ENCODE measurements at places on chromosomes 1 and 21. TPM values are rescaled to one million over a fixed set of nuclear protein-coding genes. Genes with fewer than 3 reads are reported as not detected.

The AXDND1 gene
- 0.17 TPM for total RNA-seq

The CD247 gene
- not detected for total RNA-seq

The LIPI gene
- not detected for total RNA-seq

The TMEM81 gene
- total RNA-seq: 0.76 TPM

The SLC44A3 gene
- total RNA-seq: 4.1 TPM

The KCNJ6 gene
- not detected for total RNA-seq

The TIAM1 gene
- 0.34 TPM for total RNA-seq

Data from dermis lymphatic vessel endothelial cell (primary cell).